ENCODE measurements at places on chromosomes 12 and 14.

- no peak for DNase-seq
These were observed 127.5 kb downstream of the TBC1D30 start for GRCh38 chr12:64951944-64952343.

- DNase-seq = no peak
These were observed 50.1 kb downstream of the RASSF3 start for GRCh38 chr12:64660237-64661018.

DNA sequence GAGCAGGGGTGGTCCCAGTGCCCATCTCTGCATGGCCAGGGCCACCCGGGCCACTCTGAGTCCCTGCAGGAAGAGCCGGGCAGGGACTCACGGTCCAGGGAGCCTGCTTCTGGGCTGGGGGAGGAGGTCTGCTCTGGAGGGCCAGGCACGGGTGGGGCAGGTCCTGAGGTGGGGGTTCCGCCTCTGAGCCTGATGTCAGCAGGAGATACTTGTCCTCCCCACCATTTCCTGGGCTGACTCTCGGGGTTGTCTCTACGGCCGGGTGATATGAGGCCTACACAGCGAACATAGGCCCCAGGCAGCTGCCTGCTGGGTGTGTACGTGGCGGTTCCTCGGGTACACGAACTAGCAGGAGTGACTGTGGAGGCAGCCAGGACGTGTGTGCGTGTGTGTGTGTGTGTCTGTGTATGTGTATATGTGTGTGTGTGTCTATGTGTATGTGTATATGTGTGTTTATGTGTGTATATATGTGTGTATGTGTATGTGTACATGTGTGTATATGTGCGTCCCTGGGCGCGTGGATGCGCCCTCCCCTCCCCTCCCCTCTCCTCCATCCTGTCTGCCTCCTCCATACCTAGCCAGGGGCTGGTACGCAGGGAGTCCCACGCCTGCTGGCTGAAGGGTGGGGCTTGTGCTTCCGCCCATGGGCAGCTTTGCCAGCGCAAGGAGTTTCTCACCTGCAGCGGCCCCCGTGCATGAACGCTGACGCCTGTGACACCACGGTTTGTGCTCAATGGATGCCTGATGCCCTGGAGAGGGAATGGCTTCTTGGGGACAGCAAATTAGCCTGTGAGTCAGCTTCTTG is 30.4 kb upstream of the TRAF3 start:
- no peak for DNase-seq

- no peak for DNase-seq
These were observed 6.2 kb downstream of the INF2 start for GRCh38 chr14:104695660-104696000.

DNA sequence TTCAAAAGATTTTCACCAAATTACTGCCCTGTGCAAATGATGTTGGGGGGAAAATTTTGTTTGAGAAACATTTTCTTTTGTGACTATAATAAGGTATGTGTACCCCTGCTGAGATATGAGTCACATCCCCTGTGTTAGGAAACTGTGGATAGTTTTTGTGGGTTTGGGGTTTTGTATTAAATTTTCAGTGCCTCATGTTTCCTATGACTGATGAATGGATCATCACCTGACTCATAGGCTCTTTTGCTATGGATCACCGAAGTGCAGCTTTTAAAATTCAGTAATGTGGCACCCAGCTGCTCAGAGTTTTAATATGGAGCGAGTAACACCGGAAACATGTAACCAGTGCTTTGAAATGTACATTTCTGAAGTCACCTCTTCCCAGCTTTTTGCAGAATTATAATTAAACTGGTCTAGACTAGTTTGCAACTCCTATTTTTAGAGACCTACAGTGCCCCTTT is 167.4 kb upstream of the HMGA2 start:
- DNase-seq = no peak

DNA sequence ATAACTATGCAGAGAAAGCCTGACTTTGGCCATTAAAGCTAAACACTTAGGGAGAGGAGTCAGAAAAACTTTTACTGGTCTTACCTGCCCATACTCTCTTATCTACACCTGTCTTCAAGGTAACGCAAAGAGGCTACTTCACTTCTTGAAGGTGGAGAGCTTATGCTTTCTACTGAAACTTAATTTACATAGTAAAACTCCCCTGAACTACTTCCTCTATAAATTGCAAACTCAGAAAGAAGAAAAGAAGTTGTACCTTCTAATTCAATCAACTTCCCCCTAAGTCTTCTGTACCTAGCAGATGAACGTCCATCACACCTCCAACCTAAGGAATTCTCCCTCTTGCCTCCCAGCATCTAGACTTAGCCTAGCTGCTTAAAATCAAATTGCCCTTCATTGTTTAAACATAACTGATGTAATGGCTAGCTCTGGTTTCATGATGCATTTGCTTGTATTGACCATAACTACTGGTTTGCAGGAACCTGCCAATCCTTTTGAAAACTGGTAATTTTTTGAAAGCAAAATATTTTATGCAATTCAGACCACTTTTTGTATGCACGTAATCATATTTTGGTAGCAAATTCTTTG is 87.7 kb downstream of the STON2 start:
- no peak for DNase-seq

DNA sequence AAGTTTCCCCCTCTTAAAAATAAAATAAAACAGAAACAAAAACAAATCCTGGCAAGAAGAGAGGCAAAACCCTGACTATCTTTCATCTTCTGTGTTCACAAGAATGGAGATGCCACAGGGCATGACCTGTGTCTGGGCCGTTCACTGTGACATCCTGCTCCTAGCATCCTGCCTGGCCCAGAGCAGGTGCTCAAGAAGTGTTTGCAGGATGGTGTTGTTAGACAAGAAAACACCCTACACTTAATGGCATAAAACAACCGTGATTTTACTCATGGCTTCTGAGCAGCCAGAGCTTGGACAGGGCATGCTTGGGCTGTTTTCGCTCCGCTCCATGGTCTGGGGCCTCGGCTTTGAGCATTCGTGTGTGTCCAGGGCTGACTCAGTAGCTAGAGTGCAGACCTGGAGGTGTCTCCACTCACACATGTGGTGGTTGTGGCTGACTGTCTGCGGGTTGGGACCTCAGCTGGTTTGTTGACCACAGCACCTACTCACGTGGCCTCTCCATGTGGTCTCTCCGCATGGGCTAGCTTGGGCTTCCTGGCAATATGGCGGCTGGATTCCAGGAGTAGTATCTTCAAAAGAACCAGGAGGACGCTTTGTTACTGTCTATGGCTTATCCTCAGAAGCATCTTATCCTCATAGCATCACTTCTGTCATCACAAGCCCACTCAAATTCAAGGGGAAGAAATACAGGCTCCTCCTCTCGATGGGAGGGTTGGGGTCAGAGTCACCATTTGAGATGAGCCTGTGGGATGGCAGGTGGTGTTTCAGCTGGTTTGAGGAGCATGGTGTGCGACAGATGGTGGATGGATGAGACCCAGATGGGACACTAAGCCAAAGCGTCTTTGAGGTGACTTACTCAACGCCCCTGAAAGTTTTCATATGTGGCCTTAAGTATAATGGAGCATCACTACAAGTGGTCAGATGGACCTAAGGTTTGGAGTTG is 33.2 kb upstream of the FZD10 start:
- DNase-seq = no peak

DNA sequence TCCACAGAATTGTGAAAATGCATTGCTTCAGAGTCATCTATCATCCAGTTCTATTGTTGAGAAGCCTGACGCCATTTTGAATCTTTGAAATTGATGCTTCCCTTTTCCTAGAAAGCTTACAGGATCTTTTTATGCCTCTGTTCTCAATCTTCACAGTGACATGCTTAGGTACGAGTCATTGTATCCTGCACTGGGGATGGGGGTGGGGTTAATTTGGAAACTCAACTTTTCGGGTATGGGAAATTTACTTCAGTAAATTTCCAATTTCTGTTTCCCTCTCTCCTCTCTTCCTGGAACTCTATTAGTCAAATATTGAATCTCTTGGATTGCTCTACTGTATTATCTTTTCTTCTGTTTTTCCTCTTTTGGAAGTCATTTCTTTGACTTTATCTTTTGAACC is 24.5 kb downstream of the RNASE10 start:
- DNase-seq = no peak

DNA sequence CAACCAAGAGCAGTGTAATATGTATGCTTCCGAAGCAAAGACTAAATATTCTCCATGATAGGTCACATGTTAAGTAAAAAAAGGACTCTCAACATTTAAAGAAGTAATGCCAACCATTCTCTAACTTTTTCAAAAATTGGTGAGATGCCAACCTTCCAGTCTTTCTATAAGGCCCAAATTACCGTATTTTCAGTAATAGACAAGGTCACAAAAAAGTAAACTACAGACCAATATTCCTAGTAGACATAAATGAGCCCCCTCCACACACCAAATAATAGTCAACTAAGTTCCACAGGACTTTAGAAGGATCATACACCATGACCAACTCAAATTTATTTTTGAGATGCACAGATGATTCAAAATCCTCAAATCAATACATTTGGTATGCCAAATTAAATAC is 867.4 kb downstream of the TMEM121 start:
- no peak for DNase-seq

- peak; percentile 45 for DNase-seq
These were observed 67.4 kb downstream of the PHLDA1 start for GRCh38 chr12:75964150-75964549.

DNA sequence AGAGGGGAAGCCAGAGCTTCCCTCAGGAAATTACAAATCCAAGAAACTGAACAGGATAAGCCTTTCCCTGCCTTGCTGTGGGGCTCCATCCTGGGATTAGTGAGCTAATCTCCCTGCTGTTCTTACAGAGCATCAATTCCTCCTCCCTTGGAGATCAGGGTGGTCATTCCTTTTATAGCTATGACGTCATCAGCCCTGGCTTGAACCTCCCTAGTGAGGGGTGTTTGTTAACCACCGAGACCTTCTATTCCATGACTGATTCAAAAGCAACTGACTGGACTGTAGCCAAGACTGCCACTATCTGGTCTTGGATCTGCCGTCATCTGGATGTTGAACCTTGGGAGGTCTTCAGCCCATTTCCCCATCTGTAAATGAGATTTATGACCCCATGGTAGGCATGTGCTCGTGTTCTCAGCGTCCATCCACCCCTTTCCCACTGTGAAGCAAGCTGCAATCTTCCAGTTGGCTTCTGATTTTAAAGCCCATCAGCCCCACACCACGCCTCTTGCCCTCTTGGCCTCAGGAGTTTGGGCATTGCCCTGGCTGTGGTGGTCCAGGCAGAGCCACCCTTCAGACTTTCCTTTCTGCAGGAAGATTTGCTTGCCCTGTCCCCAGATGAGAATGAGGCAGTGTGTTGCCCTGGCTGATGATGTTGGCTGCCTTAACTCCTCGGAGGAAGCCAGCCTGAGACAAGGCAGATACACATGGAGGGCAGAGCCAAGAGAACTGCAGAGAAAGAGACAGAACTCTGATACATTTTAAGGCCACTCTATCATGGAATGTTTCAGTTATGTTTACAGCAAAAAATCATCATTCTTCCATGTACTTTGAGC is 59.6 kb upstream of the ACTN1 start:
- no peak for DNase-seq

DNA sequence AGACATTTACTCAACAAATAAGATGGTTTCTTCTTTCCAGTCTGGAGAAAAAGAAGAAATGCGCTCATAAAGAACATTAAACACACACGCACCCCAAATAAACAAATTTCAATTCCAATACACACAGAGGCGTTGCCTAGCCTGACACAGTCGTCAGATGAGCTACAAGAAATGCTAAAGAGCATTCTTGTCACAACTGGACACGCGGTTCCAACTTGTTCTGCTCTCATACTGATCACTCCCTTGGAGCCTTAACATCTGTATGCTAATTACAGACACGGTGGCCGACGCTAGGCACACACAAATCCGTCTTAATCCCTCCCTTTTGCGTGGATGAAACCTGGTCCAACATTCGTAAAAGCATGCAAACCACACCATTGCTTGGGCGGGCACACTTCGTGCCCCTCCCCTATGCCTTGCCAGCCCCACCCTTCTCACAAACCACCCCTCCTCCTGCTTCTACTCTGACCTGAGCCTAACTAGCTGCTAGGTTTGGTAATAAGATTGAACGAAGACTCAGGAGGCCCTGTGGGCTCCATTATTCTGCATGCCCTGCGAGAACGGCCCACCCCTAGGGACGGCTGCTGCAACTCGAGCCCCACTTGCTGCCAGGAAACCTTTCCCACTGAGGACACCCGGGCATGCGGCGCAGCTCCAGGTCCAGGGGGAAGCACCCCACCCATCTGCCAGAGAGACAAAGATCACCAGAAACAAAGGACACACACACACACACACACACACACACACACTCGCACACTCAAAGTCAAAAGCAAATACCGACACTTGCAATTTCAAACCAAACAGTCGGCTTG is 1.2 kb downstream of the KCNK10 start:
- no peak for DNase-seq

GRCh38 chr12:19110221-19110940 is 19.2 kb upstream of the PLEKHA5 start:
- no peak for DNase-seq

DNA sequence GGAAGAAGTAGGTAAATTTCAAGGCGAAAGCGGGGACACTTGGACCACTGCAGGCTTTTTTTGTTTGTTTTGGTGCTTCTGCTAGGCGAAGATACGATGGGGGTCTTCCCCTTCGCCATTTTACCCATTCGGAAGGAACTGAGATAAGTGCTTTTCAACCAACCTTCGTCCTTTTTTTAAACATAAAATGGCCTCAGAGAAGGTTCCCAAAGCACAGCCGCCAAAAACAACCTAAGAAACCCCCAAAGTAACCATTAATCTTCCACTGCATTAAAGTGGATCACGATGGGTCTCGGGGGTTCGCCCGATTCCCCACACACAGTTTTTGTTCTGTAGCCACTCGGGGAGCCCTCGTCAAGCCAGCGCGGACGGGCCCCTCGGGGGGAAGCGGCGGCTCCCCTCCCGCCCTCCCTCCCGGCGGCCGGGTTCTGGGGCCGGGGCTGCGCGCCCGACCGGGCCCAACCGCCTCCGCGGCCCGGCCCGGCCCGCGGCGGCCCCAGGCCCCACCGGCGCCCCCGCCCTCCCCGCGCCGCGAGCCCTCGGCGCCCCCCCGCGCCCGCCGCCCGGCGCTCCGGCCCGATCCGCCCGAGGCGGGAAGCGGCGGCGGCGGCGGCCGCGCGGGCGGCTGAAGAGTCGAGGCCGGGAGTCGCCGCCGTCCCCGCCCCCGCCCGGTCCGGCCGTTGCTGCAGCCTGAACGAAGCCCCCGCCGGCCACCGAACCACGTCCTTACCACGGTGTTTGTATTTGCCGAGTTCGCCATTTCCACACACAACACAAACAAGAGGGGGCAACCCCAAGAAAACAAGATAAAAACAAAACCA is 790 bp downstream of the GTF2A1 start:
- peak; percentile 31 for DNase-seq

DNA sequence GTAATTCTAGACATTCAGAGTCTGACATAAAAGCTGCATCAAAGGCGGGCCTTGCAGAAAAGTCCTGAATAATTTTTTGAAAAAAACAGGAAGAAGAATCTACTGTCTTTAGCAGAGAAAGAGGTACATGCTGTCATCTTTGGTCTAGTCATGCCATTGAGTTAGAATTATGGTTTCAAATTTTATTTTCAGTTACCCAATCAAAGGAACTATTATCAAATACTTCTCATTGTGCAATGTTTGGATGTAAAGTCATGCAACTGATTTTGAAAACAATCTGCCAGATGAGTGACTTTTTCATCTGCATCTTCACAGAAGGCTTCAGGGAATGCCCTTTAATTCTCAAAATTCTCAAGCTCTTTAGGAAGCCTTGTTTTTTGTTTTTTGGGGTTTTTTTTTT is 803.5 kb downstream of the FLRT2 start:
- no peak for DNase-seq

- no peak for DNase-seq
These were observed 71.2 kb downstream of the GALNT4 start for GRCh38 chr12:89453121-89453978.

GRCh38 chr12:22014783-22015144 is 31.3 kb upstream of the CMAS start:
- DNase-seq = no peak

- no peak for DNase-seq
These were observed 37.1 kb downstream of the CYP46A1 start for GRCh38 chr14:99720941-99721791.
